Osteoblast (primary cell): ENCODE measurements at places on chromosomes 4 and X. TPM values are rescaled to one million over a fixed set of nuclear protein-coding genes. Genes with fewer than 3 reads are reported as not detected.

DNA sequence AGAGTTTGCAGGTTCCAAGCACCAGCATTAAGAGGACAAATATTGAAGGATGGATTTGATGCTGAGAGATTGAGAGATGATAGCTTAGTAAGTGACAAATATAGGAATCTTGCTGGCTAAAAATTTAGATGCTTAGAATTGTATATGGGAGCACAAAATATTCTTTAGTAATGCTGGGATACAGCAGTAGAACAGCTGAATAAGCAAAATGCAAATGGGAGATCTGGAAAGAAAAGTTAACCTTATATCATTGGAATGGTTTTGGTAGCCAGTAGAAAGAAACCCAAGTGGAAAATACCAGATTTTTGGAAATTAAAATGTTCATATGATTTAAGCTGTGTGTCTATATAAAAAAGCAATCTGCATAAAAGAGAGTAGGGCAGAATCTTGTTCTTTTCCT, 308.6 kb upstream of the CPEB2 start:
- DNase-seq, result no peak

GRCh38 chr4:164648151-164648848, 105.6 kb upstream of the SMIM31 start:
- DNase-seq, result peak; percentile 27

FAM47E gene
- under 0.01 and 0.36 TPM in 2 replicates for total RNA-seq

UGT2B11 gene
- not detected in 2 replicates for total RNA-seq

RPL34 gene
- total RNA-seq, result 448 and 555 TPM in 2 replicates

APBB2 gene
- 89.0 and 92.3 TPM in 2 replicates for total RNA-seq

DNA sequence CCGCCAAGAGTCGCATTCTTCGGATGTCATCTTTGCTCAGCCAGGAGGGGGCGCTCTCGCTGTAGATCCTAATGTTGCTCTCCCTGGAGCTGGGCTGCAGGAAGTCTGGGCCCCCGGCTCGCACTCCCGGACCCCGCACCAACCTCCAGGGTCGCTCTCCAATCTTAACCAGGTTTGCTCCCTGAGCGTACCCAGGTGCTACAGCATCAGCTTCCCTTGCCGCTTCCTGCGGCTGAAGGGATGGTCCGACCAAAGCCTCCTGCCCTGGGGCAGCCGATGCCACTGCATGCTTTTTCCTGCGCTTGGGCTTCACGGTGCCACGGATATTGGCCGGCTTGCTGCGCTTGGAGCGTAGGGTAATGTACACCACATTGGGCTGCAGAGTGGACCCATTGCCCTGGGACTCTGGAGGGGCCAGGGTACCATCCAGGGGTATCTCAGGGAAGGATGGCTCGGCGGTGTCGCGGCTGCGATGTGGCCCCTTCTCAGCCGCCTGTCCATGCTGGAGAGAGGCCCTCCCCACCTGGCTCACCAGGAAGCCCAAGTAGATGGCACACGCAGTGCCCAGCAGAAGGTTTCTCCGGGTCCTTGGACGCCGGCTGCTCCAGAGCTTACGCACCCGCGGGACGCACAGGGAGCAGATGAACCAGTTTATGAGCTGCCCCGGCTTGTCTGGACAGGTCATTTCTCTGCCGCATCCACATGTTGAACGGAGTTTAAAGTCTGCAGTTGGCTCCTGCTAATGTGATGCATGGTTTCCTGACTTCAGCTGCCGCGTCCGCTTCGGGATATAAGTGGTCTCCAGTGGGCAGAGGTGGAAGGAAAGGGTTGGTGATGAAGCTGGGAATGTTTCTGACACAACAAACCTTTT, 1.9 kb downstream of the GASK1B start:
- no peak for DNase-seq

DNA sequence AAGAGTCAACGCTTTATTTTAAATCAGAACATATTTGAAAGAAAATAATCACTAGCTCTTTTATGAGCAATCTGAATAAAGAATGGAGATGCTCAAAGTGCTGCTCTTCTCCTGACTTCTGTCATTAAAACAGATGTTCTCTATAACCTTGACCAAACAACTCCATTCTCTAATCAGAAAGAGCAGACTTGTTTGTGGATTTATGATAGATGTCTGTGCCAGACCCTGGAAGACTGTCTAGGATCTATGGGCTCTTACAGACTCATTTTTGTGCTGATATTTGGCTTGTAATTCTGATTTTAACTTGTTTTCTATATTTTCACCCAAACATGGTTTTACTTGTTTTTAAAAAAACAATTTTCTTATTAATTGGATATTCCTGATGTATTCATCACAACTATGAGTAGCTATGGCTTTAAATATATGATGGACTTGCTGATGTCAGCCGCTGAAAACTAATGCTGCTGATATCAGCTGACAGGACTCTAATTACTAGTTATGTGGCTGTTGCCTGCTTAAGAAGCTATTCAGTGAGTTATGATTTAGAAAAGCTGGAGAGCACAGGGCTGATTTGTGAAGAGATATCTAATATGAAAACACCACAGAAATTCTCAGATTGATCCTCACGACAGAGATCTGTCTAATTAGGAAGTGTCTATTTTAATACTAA, 31.6 kb upstream of the MAML3 start:
- no peak for DNase-seq

MBNL3 gene
- 1.8 and 2.9 TPM in 2 replicates for total RNA-seq

NKX6-1 gene
- under 0.01 TPM in 1 of 2 replicates, not detected in the other for total RNA-seq

SSX4B gene
- not detected in 2 replicates for total RNA-seq

- no peak for DNase-seq
These were observed 36.3 kb upstream of the GRPR start for GRCh38 chrX:16087076-16087475.

GRCh38 chr4:73345399-73345975, 58.6 kb upstream of the ALB start:
- DNase-seq, result no peak

- DNase-seq, result no peak
These were observed 1195.9 kb upstream of the PRKX start for GRCh38 chrX:4909348-4909747.

MAMLD1 gene
- 2.7 and 3.3 TPM in 2 replicates for total RNA-seq

- peak; percentile 90 for DNase-seq
These were observed 677 bp downstream of the PTPN13 start for GRCh38 chr4:86594559-86595425.

NAA15 gene
- total RNA-seq, result 29.2 and 33.3 TPM in 2 replicates

PPP1R2C gene
- not detected in 2 replicates for total RNA-seq

DNA sequence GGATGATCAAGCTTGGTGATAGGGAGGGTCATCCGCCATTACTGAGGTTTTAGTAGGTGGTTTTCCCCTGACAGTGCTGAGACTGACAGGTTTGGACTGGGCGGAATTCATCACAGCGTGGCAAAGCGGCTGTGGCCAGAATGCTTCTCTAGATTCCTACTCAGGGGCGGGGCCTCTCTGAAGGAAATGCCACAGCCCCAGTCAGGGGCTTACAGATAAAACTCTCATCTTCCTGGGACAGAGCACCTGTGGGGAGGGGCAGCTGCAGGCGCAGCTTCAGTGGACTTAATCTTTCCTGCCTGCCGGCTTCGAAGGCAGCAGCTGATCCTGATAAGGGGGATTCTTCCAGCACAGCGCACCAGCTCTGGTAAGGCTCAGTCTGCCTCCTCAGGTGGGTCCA, 316.7 kb downstream of the RPA4 start:
- no peak for DNase-seq

GRCh38 chr4:159655547-159655946, 552.7 kb downstream of the RAPGEF2 start:
- DNase-seq, result no peak

CT45A10 gene
- total RNA-seq, result not detected in 2 replicates

DNA sequence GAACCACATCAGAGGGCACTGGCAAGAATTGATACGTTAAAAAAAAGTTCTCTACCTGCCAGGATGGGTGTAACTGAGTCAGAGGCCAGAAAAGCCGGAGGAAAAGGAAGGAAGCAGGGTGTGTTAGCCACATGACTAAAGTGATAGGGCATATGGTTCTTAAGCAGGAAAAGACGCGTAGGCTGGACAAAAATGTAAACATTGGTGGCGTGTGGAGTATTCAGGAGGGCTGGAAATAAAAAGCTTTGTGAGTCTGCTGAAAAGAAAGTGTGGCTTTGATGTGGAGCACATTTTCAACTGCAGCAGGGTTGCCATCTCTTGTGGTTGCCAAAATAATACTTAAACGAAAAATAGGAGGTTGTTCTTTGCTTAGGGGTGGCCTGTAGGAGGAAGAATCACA, 186.5 kb upstream of the RPL34 start:
- DNase-seq, result no peak

TMEM31 gene
- not detected in 2 replicates for total RNA-seq

DNA sequence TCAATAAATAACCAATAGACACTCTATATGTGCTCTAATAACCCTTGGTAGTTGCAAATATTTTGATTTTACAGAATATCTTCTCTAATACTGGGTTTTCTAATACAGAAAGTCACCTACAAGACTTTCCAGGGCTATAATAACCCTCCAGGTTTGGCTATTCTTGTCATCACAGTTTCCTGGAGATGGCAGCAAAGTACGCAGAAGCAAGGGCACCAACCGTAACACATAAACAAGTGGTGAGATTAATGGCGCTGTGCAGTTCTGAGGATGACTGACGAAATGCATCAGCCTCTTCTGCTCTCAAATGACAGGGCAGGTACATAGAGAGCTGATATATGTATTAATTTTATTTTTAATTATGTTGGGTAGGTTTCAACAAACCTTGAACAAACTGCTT, 122.4 kb downstream of the C4orf33 start:
- DNase-seq, result no peak

F8A2 gene
- total RNA-seq, result not detected in 2 replicates

GRCh38 chr4:40311811-40312346, 23.3 kb upstream of the CHRNA9 start:
- no peak for DNase-seq

KLHL13 gene
- 10.3 and 13.8 TPM in 2 replicates for total RNA-seq

TASL gene
- not detected in 2 replicates for total RNA-seq

DNA sequence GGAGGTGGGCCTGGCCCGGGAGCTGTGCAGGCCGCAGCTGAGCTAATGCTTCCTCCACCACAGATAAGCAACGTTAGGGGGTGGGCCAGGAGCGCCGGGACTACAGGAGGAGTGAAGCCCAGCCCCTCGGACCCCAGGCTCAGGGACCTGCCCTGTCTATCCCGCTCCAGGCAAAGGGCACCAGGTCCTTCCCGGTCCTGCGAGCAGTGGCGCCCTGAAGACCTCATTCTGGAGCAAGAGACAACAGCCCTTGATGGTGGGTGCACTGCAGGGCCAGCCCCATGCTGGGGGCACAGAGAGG, 730 bp upstream of the TREX2 start:
- no peak for DNase-seq
